GM19239 (cell line): ENCODE measurements at places on chromosomes 1 and 21.
A peak's percentile ranks its signal among the peaks of the same experiment; 100 is the strongest.

GRCh38 chr1:156559797-156560385, 12.5 kb downstream of the IQGAP3 start:
- DNase-seq, result no peak

DNA sequence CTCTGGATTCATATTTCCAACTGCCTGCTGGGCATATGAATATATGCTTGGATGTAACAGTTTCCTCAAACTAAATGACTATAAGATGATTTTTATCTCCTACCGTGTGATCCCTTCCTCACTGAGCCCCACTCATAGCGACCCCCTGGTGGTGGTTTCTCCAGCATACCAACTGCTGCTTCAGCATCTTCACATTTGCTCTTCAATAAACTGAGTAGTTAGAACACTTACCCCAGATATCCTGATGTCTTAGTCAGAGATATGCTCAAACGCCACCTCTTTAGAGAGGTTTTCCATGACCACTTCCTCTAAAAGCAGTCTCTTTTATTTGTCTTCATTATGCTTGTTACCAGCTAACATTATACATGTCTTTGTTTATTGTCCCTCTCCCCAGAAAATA, 10.2 kb upstream of the HNRNPR start:
- DNase-seq, result no peak

GRCh38 chr1:33275706-33276572, 19.6 kb downstream of the ZNF362 start:
- no peak for DNase-seq

DNA sequence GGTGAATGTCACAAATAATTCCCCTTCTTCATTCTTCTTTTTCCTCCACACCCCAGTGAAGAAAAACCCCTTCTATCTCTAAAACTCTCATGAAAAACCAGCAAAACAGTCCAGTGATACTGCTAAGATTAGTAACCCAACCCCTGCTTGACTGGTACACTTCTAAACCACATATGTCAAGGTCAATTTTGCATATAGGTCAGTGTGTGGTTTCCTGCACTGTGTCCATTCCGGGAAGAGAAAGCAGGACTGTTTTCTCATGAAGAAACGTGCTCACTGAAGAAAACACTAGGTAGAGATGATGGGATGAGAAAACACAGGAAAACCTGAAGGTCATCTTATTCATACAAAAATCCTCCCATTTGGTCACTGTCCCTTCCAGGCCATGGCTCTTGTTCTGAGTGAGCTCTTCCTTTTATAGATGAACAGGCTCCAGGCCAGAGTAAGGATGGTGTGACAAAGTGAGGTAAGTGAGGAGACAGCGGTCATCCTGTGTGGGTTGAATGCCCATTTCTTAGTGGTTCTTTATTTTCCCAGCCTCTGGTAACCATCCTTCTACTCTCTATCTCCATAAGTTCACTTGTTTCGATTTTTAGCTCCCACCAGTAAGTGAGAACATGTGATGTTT, 122.7 kb downstream of the FASLG start:
- no peak for DNase-seq

GRCh38 chr1:97610748-97611147, 310.1 kb downstream of the DPYD start:
- DNase-seq, result no peak

DNA sequence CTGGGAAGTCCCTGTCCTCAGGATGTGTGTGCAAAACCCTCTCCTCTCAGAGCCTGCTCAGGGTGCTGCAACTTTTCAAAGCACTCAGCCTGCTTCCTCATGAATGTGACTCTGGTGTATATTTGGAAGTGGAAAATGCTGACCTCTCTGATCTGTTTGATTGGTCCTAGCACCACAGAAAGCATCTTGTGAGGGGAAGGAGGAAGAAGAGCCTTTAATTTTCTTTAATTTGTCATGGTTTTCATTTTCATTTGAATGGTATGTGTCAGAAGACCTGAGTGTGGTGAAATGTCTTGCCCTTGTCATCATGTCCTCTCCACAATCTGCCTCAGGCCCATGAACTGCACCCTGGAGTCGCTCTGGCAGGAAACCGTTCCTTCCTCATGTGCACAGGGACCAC, 383.5 kb downstream of the NTNG1 start:
- DNase-seq, result no peak

GRCh38 chr1:47241114-47242113, 9.4 kb upstream of the TAL1 start:
- no peak for DNase-seq

DNA sequence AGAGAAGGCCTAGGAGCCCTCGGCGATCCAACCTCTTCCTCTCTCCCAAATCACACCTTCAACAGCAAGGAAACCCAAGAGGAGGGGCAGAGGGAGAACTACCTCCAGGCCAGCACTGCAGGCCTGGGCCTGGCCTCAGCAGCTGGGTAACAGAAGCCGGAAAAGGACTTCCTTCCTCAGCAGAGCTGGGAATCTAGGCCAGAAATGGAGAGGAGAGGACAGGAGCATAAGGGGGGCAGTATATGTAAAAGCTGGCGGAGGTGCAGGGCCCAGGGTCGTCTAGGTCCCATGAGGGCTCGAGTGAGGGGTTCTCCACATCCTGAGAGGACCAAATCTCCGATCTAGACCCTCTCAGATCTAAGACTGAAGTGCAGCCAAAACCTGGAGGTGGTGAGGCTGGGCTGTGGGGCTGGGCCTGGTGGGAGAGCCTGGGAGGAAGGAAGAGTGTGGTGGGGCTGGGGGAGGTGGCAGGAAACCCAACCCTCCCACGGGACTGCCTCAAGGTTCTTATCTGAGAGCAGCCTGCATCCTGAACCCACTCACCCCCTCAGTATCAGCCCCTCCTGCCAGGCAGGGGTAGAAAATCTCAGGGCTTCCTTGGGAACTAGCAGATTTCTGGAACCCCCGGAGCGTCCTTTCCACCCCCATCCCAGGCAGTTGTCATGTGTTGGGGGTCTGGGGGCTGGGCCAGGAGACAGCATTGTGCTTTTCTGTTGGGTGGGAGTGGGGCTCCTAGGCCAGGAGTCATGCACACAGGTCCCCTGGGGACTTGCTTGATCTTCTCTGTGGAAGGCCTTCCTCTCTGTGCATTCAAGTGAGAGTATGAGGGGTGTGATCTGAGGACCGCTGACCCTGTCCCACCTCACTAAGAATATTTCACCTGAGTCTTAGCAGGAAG, 33.0 kb downstream of the PIK3C2B start:
- peak; percentile 40 for DNase-seq

DNA sequence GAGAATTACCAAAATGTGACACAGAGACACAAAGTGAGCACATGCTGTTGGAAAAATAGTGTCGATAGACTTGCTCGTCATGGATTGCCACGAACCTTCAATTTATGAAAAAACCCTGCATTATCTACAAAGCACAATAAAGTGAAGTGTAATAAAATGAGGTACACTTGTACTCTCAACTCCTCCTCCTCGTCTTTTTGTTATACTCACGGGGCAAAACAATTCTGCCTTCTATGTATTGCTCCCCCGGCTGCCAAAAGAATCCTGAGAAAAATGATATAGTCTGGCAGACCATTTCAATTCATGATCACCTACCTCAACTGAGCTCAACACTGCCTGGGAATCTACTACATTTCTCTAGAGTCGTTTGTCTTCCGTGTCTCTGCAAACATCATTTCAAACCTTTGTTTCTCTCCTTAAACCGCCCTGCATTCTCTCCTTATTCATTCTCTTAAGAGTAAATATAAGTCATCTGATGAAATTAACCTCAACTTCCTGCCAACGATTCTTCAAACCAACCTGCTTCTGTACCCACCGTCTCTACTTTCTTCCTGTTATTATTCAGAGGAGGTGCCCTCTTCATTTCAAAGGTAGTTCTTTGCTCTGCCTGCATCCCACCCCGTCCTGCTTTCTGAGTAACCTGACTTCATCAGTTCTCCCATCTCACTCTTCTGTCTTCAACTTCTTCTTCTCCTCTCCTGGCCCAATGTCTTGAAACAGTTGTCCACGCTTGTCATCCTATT, 12.9 kb upstream of the IL19 start:
- DNase-seq, result no peak

DNA sequence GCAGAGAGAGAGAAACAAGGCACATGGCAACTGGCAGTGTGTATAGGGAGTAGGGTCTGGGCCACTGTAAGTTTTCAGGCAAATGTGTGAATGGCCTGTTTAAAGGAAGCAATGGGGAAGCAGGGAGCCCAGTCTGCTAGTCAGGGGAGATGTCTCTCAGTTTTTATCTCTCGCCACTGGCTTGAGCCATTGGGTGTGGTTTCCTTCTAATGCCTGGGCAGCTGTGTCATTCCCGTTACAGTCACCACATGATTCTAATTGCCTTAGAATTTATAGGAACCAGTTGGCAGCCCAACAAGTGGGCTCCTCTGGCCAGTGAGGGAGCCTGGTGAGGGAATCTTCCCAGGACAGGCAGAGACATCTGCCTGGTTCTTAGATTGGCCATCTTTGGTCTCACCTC, 182.4 kb downstream of the DISC1 start:
- DNase-seq, result no peak

- no peak for DNase-seq
Measured at GRCh38 chr1:16300436-16300835, 51.8 kb downstream of the FBXO42 start.

DNA sequence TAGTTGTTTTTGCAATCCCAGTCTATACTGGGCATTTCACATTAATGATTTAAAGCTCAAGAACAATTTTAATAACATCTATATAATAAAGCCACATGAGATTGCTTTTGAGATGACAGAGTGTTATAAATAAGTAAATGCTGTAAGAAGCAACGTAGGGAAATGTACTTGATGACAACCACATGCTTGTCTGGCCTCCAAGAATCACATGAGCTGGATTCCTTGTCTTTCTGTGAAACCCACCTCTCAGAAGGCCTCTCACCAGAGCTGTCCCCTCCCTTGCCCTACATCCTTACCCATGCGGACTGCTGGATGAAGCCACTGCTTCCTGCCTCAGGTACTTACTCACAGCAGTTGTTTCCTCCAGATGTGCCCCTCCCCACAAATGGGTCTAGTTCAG, 145.1 kb upstream of the CTTNBP2NL start:
- DNase-seq, result no peak

DNA sequence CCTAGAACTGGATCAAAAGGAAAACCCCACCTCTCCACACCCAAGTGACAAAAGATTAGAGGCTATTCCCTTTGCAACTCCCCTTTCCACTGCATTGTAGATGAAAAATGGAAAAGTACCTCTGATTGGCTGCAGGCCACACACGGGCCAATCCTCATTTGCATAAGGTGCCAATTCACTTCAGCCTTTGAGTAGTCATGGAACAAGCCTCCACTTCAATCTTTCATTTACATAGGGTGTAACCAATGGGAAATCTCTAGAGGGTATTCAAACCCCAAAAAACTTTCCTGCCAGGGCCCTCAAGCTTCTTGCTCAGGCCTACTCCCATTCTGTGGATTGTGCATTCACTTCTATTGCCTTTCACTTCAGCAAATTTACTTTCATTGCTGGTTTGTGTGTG, 122.3 kb upstream of the KCND3 start:
- no peak for DNase-seq

GRCh38 chr1:43853161-43853921, 80.3 kb upstream of the ARTN start:
- peak; percentile 29 for DNase-seq

- no peak for DNase-seq
Measured at GRCh38 chr1:221241157-221241556, 361.9 kb downstream of the HLX start.

DNA sequence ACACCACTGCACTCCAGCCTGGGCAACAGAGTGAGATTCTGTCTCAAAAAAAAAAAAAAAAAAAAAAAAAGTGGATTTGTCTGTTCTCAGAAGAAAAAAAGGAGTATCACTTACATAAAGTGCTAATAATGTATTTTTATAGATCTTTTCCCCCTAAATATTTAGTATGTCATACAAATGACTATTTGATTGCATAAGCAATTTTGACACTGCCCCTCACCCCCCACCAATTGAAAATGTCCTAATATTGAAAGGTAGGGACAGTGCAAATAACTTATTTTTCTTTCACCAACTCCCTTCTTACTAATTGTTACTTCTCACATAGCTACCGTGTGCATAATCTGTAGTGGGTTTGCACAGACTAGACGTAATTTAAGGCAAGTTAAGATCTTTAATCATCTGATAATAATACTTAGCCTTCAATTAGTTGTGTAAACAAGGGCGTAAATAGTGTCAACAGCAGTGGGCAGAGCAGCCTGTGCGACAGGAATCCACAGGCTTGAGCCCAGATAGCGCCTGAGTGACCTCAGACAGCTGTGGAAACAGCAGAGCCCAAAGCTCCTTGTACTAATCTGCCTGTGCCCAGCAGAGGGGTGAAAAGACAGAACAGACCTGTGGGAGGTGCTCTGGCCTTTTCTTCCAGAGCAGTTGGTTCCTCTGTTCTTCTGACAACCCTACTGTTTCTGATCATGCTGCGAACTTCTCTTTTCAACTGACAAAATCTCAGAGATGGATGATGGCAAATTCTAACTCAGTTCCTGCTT, 4.5 kb upstream of the IER5 start:
- peak; percentile 47 for DNase-seq

DNA sequence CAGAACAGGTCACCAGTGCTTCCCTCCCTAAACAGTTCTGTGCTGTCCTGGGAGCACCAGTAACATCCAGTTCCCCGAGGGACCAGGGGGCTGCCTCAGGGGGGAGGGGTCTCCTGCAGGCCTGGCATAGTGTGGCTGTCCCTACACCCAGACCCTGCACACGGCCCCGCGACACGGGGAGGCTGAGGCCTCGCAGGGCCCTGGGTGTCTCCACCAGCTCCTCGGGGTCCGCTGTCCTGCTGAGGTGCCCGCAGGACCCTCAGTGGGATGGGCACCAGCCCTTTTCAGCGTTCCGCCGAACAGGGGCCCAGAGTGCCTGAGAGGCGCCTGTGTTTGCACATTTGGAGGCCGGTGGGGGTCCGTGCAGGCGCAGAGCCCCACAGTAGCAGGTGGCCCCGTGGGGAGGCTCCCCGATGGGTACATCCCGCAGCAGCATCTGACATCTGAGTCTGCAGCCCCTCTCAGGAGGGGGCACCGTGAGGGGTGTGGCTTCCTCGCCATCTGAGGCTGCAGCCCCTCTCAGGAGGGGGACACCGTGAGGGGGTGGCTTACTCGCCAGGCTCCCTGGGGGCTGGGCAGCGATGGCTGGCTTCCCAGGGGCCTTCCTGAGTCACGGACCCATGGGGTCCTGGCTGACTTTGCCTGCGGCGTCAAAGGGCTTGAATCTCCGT, 18.5 kb upstream of the C1orf159 start:
- no peak for DNase-seq

DNA sequence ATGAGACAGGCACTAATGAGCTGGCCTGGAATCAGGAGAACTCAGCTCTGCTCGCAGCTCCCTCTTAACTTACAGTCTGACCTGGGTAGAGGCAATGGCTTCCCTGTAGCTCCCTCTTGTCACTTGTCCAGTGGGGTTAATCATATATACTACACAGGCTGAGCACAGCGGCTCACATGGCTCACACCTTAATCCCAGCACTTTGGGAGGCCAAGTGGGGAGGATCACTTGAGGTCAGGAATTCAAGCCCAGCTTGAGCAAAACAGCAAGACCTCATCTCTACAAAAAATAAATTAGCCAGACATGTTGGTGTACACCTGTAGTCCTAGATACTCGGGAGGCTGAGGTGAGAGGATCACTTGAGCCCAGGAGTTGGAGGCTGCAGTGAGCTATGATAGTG, 4.2 kb downstream of the S100A6 start:
- DNase-seq, result no peak

GRCh38 chr1:87840767-87841166, 512.1 kb downstream of the LMO4 start:
- DNase-seq, result peak; percentile 17

- no peak for DNase-seq
Measured at GRCh38 chr1:235329139-235329902, 951 bp downstream of the GGPS1 start.
